CD8-positive, alpha-beta memory T cell (primary cell): ENCODE measurements at places on chromosomes 1 and 21. TPM values are rescaled to one million over a fixed set of nuclear protein-coding genes. Genes with fewer than 3 reads are reported as not detected.

DNA sequence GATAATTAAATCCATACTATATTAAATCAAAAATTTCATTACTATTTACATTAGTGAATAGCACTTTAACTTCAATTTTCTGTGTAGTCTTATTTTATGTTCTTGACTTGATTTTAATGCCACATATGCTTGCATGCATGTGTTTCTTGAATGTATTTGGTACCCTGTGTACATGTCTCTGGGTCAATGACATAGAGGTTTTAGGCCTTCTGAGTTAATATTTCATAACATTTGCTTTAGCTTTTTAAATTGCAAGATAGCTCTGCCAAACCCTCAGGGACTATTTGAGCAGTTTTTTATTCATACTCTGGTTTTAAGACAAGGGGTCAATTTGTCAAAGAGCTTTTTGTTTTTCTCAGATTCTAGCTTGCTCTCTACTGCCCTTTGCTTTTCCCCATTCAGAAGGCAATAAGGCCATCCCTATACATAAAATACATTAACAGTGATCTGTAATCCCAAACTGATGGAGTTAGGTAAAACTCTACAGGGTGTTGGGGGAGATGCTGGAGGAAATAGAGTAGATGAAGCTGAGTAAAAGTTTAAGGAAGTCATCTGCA, 5.0 kb downstream of the MLLT11 start:
- DNase-seq: no peak

The WNT2B gene
- total RNA-seq: 0.09 TPM

DNA sequence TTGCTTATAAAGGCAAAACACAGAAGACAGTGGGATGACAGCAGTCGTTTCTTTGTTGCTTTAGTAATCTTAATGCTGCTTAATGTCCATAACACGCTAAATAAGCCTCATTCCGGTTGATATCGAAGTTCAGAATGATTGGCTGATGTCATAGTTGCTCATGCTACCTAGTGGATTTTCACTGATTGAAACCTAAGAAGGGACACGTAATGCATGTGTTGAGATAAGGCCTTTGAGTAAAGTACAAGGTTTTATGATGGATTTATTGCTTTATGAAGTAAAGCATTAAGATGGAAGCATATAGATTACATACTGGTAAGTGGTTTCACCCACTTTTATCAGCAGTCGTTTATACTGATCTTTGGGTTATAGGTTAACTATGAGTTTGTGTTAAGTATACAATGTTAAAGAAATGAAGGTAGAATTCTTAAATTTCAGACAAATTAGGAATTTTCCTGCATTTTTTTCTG, 25.1 kb downstream of the IARS2 start:
- no peak for DNase-seq

DNA sequence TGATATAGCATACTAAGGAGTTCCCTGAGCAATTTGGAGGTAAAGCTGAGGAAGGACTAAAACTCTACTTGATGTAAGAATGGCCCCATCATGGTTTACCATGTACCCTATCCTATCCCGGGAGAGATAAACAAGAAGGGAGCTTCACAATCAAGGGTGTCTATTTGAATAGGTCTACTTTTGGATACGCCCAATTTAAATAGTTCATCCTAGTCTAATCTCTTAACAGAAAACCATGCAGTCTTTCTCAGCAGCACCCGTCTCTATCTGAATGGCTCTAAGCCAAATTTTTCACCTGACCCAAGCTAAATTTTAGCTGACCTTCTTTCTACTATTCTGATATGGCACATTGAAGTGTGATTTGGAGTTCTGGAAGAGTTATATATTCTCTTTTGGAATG, 122.0 kb downstream of the TNNI3K start:
- no peak for DNase-seq

DNA sequence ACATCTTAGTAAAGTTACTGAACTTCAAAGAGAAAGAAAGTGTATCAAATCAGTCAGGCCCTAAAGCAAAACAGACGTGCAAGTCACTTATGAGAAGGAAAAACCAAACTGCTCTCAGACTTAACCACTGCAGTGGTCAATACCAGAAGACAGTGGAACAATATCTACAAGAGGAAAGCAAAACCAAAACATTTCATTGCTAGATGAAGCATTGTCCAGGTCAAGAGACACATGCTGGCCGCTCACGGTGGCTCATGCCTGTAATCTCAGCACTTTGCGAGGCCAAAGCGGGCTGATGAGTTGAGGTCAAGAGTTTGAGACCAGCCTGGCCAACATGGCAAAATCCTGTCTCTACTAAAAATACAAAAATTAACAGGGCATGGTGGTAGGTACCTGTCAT, 82.0 kb upstream of the MROH9 start:
- DNase-seq: no peak

GRCh38 chr1:228527596-228527995, 40.4 kb downstream of the RNF187 start:
- DNase-seq: no peak

- DNase-seq: no peak
Observed at GRCh38 chr1:17308593-17308992, 596 bp downstream of the PADI4 start.

The CFAP57 gene
- 0.26 TPM for total RNA-seq

DNA sequence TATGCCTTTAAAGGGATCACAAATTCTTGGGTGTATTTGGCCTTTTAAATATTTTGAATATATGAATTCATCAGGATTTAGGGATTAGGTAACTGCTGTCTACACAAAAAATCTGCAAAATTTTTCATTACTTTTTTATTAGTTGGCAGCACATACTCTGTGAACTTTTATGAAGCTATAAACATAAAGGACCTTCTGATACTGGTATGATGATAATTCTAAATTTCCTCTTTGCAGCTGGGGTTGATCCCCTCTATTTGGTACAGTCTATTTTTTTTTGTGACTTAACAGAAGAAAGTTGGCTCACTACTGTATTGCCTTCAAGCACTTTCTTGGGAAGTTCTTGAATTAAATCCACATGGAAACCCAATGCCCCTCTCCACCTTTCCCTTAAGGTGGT, 416.1 kb downstream of the LMO4 start:
- no peak for DNase-seq

The MRPL24 gene
- 122 TPM for total RNA-seq

DNA sequence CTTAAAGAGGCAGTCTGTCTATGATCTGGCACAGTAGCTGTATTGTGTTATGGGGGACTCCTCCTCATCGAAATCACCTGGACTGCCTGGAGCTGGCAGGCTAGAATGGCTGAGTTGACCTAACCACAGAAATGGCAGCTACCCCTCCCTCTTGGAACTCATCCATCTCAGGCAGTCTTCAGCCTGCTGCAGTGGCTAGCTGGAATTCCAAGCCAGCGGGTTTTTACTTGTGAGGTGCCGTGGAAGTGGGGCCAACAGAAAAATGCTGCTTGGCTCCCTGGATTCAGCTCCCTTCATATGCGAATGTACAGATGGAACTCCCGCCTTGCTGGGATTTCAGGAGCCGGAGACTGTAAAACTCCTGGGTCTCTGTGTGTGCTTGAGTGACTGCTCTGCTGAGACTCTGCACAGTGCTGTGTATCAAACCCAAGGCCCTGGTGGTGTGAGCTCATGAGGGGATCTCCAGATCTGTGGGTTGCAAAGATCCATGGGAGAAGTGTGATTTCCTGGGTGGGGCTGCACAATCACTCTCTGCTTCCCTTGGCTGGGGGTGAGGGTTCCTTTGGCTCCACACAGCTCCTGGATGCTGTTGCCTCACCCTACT, 316.9 kb downstream of the CTH start:
- DNase-seq: no peak

The FMOD gene
- 1.2 TPM for total RNA-seq

The SIM2 gene
- not detected for total RNA-seq

GRCh38 chr1:55214934-55215193, 300 bp downstream of the USP24 start:
- no peak for DNase-seq
